ENCODE measurements at places on chromosomes 16 and 17.

- peak within 1 kb of the TSS; percentile 16 for H3K4me3 ChIP-seq
- H3K4me1 ChIP-seq, result peaks cover 5% of the 10 kb centered on the region
- no peaks in the 10 kb centered on the region for H3K27me3 ChIP-seq
- DNase-seq, result no peak
These were observed at the start of gene ASPA for GRCh38 chr17:3475812-3476610. TSS of gene ASPA (plus strand) at chr17:3475997. CDS start at chr17:3476160, 163 bp downstream.

- H3K36me3 ChIP-seq, result no peaks in the 10 kb centered on the region
- no peaks in the 10 kb centered on the region for H3K27me3 ChIP-seq
- no peaks in the 10 kb centered on the region for H3K4me1 ChIP-seq
These were observed 589.7 kb downstream of the CDH11 start for GRCh38 chr16:64532117-64532516.

DNA sequence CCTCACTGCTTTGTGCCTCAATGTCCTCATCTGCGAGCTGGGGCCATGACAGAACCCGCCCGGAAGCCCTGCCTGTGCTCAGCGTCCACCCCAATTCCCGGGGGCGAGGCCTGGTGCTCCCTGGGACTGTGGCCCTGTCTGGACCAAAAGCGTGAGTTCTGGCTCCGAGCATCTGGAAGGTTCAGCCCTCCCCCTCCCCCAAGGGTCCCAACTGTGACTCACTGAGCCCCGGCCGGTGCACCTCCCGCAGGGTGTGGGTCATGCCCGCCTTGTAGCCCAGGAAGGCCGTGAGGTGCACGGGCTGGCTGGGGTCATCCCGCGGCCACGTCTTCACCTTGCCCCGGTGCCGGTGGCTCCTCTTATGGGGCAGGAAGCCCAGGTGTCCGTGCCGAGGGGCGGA, 755 bp downstream of the RPL3L start:
- H3K27ac ChIP-seq, result no peak overlapping the region
- no peaks in the 10 kb centered on the region for H3K27me3 ChIP-seq
- no peak for DNase-seq

- H3K36me3 ChIP-seq, result peaks cover 2% of the 10 kb centered on the region
- no peak overlapping the region for H3K27ac ChIP-seq
- peaks cover 53% of the 10 kb centered on the region for H3K4me1 ChIP-seq
- DNase-seq, result no peak
- H3K4me3 ChIP-seq, result no peak overlapping the region
These were observed 11.4 kb upstream of the CCL1 start for GRCh38 chr17:34374457-34374856.

DNA sequence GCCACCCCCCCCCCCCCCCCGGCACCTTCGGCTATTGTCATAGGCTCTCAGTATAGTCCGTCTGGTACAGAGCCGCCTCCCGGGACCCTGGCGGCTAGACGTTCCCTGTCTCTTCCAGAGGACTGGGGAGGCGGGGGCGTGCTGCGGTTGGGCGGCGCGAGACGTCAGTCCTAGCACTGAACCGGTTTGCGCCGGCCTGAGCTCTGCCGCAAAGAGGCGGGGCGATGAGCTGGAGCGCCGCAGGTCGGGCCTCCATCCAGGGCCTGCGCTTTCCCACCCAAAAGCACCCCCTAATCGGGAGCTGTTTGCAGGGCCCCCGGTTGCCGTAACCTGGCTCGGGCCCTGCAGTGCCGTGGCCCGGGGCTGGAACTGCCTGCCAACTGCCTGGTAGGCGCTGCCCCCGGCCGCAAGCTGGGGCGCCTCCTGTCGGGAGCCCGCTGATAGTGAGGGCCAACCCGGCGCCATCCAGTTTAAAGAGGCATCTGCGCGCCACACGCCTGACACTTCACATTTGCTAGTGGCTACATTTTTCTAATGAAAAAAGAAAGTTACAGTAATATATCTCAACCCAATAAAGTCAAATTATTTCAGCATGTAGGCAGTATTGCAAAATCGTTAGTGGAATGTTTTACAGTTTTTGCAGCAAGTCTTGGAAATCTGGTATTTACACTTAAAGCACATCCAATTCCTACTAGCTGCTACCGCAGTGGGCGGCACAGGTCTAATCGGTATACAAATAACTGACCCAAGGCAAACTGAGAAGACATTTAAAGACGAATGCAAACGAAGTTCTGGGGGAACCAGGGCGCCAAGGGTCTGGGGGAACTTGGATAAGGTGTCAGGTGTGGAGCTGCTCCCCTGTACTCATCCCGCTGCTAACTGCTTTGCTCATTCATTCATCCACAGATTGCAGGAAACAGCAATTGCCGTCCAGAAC, 753 bp upstream of the USP22 start:
- peaks cover 24% of the 10 kb centered on the region for H3K4me1 ChIP-seq
- peaks cover 3% of the 10 kb centered on the region for H3K27me3 ChIP-seq
- H3K4me3 ChIP-seq, result peak overlapping the region; percentile 75
- peaks cover 6% of the 10 kb centered on the region for H3K36me3 ChIP-seq

GRCh38 chr16:75379911-75380847, 53.1 kb downstream of the CFDP1 start:
- peaks cover 55% of the 10 kb centered on the region for H3K27me3 ChIP-seq
- H3K4me1 ChIP-seq, result peaks cover 39% of the 10 kb centered on the region
- peak overlapping the region; percentile 70 for H3K4me3 ChIP-seq
- DNase-seq, result peak; percentile 35
- peak overlapping the region; percentile 9 for H3K27ac ChIP-seq

DNA sequence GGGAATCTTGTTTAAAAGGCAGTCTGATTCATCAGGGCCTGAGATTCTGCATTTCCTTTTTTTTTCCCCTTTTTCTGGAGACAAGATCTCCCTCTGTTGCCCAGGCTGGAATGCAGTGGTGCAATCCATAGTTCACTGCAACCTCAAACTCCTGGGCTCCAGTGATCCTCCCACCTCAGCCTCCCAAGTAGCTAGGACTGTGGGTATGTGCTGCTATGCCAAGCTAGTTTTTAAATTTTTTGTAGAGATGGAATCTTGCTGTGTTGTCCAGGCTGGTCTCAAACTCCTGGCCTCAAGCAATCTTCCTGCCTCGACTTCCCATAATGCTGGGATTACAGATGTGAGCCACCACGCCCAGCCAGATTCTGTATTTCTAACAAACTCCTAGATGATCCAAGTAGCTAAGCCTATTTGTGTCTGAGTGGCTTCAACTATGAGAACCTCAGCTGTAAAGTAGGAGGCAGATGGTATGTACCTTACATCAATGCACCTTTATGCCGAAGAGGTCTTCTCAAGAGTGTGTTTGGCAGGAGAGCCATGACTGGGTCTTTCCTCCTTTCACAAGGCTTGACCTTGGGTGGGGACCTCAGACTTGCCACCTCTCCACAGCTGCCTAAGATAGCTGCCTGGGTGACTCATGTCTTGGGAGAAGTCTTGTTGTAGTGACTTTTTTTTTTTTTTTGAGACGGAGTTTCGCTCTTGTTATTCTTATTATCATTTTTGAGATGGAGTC, 10.9 kb downstream of the LDAF1 start:
- no peak overlapping the region for H3K27ac ChIP-seq
- peaks cover 24% of the 10 kb centered on the region for H3K36me3 ChIP-seq
- H3K4me1 ChIP-seq, result no peaks in the 10 kb centered on the region
- no peak overlapping the region for H3K4me3 ChIP-seq
- H3K27me3 ChIP-seq, result no peaks in the 10 kb centered on the region

Data from T-helper 2 cell treated with Interferon-gamma antibody and Interleukin-4, amounts not matched to agents 5 μg/mL and 100 μg/mL, for 36 hours (primary cell).